T-helper 9 cell (primary cell): ENCODE measurements at places on chromosomes 13 and 19.

DNA sequence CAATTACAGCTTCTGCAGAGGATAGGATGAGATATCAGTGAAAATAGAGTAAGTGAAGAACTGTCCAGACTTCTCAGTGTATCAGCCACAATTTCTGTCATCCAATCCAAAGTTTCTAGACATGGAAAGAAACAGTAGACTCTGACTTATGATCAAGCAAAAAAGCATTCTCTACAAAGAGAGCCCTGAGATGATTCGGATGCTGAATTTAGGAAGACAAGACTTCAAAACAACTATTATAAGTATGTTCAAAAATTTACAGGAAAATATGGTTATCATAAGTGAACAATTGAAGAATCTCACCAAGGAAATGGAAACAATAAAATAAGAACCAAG, 238.2 kb upstream of the IRS2 start:
- no peak for DNase-seq

DNA sequence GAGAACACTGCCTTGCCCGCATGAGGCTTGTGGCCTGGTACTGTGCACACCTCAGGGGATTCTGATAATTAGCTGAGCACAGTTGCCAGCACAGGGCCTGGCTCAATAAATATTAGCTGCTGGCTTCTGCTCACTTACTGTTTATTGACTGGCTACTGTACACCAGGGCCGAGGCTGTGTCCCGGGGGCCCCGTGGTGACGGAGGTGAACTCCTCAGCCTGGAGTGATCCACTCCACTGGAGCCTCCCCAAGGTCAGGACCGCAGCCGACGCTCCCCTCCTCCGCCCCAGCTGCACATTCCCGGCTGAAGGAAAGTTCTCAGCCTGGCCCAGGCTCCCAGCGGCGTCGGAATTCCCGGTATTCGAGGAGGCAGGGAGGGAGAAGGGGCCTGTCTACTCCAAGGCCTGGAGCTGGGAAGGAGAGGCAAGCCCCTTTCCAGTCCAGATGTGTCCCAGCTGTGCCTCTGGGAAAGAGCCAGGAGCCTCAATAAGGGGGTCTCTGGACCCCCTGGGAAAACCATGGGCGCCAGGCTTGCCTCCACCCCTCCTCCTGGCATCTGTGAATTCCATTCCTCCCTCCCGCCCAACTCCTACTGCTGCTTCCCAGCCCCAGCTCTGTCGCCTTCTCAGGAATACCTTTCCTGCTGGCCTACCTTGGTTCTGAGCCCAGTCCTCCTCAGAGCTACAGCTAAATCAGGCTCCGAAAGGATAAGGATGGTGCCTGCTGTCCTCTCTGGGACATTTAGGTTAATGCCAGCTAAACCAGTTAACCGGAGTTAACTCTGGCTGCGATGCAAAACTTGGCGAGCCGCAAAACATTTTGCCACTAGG, 7.3 kb downstream of the RPS16 start:
- no peak for DNase-seq

DNA sequence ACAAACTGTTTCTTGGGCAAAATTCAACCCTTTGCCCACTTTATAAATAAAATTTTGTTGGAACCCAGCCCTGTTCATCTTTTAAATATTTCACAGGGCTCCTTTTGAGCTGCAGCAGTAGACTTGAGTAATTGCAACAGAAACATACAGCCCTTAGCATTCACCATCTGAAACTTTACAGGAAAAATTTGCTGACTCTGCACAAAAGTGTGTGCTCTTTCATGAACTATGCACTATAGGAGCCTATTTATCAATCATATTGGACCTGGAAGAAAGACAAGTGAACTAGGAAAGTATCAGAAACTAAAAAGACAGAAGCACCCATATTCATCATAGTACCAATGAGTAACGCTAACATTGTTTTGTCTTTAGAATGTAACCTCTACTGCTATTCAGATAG, 406.9 kb upstream of the SLC10A2 start:
- no peak for DNase-seq

GRCh38 chr19:13831537-13832467, 36.6 kb downstream of the ZSWIM4 start:
- no peak for DNase-seq

GRCh38 chr13:60109285-60109684, 54.4 kb downstream of the DIAPH3 start:
- no peak for DNase-seq

DNA sequence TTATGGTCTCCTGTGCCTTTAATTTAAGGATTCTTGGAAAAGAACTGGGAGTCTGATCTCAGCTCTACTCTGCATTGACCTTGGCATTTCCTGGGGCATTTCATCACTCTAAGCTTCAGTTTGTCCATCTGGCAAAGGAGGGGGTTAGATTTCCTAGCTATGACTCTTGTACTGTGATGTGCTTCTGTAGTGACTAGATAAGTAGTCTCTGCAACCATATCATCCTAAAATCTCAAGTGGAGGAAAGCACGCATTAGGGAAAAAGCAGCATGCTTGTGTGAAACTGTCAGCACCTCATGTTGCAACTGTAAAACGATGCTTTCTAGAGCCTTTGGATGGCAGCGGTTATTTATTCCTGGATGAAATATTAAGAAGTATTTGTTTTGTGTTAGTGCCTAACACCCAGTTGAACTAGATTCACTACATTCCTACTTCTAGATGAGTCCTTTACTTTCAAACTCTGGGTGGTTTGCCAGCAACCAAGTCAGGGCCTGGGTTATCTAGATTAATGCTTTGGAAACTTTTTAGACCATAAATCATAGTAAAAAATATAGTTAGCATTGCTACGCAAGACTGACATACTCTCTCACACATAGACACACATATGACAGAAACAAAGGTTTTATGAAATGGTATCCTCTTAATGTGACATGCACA, 6.8 kb downstream of the WDFY2 start:
- no peak for DNase-seq
